ENCODE measurements at places on chromosomes 6 and 20.

GRCh38 chr6:118912646-118913045 is 18.7 kb downstream of the ASF1A start:
- peaks cover 57% of the 10 kb centered on the region for H3K36me3 ChIP-seq
- no peak overlapping the region for H3K4me3 ChIP-seq
- H3K4me1 ChIP-seq: peaks cover 4% of the 10 kb centered on the region
- H3K27me3 ChIP-seq: no peaks in the 10 kb centered on the region
- H3K27ac ChIP-seq: peak overlapping the region; percentile 14

DNA sequence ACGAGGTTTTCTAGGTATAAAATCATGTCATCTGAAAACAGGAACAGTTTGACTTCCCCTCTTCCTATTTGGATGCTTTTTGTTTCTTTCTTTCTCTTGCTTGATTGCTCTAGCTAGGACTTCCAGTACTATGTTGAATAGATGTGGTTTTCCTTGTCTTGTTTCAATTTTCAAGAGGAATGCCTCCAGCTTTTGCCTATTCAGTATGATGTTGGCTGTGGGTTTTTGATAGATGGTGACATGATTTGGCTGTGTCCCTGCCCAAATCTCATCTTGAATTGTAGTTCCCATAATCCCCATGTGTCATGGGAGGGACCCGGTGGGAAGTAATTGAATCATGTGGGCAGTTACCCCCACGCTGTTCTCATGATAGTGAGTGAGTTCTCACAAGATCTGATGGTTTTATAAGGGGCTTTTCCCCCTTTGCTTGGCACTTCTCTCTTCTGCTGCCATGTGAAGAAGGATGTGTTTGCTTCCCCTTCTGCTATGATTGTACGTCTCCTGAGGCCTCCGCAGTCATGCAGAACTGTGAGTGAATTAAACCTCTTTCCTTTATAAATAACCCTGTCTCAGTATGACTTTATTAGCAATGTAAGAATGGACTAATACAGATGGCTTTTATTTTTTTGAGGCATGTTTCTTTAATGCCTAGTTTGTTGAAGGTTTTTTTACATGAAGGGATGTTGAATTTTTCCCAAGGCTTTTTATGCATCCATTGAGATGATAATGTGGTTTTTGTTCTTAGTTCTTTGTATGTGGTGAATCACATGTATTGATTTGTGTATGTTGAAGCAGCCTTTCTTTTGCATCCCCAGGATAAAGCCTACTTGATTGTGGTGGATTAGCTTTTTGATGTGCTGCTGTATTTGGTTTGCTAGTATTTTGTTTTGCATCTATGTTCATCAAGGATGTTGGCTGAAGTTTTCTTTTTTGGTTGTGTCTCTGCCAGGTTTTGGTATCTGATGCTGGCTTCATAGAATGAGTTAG is 239.1 kb downstream of the THBS2 start:
- peaks cover 2% of the 10 kb centered on the region for H3K36me3 ChIP-seq
- H3K4me1 ChIP-seq: no peaks in the 10 kb centered on the region
- H3K4me3 ChIP-seq: no peak overlapping the region

DNA sequence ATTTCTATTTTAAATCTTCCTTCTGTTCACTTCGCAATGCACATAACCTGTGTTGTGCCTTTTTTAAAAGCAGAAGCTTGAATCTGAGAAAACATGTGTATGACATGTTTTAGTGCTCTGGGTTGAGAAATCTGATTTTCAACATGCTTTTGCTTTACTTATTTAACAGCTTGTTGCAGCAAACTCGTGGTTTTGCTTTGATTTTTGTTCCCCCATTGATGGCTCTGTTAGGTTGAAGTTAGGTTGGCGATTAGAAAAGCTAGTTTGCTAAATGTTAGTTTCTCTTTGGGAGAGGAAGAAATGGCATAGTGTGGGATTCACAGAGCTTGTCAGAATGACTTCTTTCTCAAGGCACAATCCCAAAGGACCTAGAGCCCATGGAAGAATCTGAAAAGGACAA is 170.8 kb downstream of the TMEM242 start:
- peaks cover 38% of the 10 kb centered on the region for H3K36me3 ChIP-seq
- H3K4me3 ChIP-seq: no peak overlapping the region
- H3K27me3 ChIP-seq: no peaks in the 10 kb centered on the region
- no peak for DNase-seq

DNA sequence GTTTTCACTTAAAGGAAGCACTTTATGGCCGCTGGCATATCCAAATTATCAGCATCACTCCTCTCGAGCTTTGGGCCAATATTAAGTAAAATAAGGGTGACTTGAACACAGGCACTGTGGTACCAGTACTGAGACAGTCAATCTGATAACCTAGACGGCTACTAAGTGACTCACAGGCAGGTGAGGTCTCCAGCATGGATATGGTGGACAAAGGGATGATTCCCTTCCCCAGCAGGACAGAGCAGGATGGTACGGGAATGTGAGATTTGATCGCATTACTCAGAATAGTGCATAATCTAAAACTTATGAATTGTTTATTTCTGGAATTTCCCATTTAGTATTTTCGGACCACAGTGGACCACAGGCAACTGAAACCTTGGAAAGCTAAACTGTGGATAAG is 55.7 kb downstream of the TNFRSF21 start:
- H3K4me1 ChIP-seq: no peaks in the 10 kb centered on the region
- no peaks in the 10 kb centered on the region for H3K27me3 ChIP-seq
- H3K27ac ChIP-seq: no peak overlapping the region

GRCh38 chr6:137222381-137222780 is 3.2 kb upstream of the IFNGR1 start:
- no peak overlapping the region for H3K4me3 ChIP-seq
- DNase-seq: no peak
- H3K36me3 ChIP-seq: peaks cover 14% of the 10 kb centered on the region
- no peak overlapping the region for H3K27ac ChIP-seq

DNA sequence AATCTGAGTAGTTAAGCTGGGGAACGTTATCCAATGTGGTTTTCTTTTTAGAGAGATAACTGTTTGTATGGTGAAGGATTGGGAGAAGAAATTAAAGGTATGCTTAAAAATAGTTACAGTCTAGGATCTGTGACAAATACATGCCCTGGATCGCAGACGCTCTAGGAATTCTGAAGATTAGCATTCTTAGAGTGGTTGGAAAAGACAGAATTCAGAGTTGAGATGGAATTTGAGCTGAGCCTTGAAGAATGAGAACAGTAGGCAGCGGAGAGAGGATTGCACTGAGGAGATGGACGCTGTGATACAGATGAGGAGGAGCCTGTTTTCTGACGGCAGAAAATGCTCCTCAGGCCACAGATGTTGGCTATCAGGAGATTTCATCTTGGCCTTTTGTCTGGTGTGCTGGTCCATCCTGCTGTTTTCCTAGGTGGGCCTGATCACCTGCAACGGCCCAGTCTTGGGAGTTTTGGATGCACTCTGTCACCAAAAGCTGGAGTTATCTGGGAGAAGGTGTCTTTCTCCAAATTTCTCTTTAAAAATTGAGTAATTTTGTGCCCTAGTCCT is 48.3 kb upstream of the KIF25 start:
- no peaks in the 10 kb centered on the region for H3K27me3 ChIP-seq
- H3K4me1 ChIP-seq: no peaks in the 10 kb centered on the region
- peaks cover 14% of the 10 kb centered on the region for H3K36me3 ChIP-seq

GRCh38 chr20:35551503-35551902 is 9.6 kb downstream of the ERGIC3 start:
- no peak for DNase-seq
- no peak overlapping the region for H3K4me3 ChIP-seq
- no peaks in the 10 kb centered on the region for H3K4me1 ChIP-seq
- peaks cover 18% of the 10 kb centered on the region for H3K36me3 ChIP-seq

DNA sequence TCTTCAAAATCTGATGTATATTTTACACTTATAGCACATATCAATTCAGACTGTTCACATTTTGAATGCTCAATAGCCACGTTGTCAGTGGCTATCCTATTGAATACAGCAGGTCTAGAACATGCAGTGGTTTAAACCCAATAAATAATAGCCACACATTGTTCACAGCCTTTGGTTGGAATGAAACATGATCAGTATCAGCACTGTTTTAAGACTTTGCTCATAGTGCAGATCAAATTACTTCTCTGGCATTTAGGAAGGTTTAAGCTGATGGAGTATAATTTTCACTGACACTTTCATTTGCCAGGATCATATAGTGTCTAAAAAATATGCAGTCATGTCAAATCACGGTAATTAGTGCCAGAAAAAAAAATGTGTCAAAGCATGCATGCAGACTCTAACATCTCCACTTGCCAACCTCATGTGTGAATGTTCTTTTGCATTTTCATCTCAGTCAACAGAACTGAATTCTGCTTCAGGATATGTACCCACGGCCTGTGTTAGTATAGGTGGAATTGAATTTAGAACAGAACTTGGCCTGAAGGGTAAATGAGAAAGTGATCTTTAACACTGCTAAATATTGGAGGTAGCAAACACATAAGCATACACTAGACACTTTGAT is 184.1 kb downstream of the SLC24A3 start:
- H3K27ac ChIP-seq: no peak overlapping the region
- H3K4me1 ChIP-seq: no peaks in the 10 kb centered on the region
- no peaks in the 10 kb centered on the region for H3K27me3 ChIP-seq
- H3K36me3 ChIP-seq: no peaks in the 10 kb centered on the region
- no peak overlapping the region for H3K4me3 ChIP-seq

- H3K4me3 ChIP-seq: no peak overlapping the region
- peaks cover 12% of the 10 kb centered on the region for H3K36me3 ChIP-seq
- no peak overlapping the region for H3K27ac ChIP-seq
- no peaks in the 10 kb centered on the region for H3K4me1 ChIP-seq
- no peak for DNase-seq
- H3K27me3 ChIP-seq: no peaks in the 10 kb centered on the region
Measured at GRCh38 chr6:158497620-158498019, 62.3 kb upstream of the TMEM181 start.

GRCh38 chr6:116111552-116112528 is 11.2 kb downstream of the NT5DC1 start:
- H3K27ac ChIP-seq: no peak overlapping the region
- H3K27me3 ChIP-seq: no peaks in the 10 kb centered on the region
- H3K4me1 ChIP-seq: peaks cover 3% of the 10 kb centered on the region
- no peak overlapping the region for H3K4me3 ChIP-seq

DNA sequence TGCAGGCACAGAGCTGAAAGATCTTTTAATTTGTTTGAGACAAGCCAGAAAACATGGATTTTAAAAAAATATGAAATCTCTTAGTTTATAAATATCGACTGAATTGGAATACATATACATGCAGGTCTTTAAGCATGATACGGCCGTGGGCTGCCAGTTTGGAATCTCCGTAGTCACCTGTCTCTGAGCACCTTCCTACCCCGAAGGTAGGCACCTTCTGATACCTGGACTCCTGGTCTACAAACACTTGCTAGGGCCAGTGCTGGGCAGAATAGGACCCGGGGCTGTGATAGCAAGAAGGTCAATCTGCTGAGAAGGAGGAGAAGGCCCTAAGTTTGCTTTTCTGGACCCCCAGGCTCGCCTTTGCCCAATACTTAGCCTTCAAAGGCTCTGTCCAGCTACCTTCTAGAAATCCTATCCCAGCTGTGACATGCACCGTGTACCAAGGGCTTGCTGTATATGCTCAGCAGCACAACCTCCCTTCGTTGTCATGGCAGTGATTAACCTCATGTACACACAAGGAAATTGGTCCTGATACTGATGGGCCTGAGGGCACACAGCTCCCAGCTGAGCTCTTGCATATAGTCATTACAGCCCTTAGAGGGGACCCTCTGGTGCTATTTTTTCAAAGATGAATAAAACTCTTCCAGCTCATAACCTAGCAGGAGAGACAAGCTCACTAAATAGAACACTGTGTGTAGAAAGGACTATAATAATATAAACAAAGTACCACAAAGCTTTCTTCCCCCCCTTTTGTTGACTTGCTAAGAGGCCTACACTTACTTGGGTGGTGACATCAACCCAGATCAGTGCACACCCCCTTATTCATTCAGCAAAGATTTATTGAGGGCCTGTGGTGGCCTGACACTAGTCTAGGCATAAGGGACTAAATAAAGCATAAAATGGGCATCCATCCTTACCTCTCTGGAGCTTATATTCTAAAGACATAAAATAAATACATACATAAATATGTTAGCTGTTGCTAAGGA is 17.7 kb downstream of the SNPH start:
- H3K4me1 ChIP-seq: peaks cover 13% of the 10 kb centered on the region
- no peak overlapping the region for H3K4me3 ChIP-seq
- no peak overlapping the region for H3K27ac ChIP-seq
- DNase-seq: no peak
- no peaks in the 10 kb centered on the region for H3K27me3 ChIP-seq

- H3K36me3 ChIP-seq: no peaks in the 10 kb centered on the region
- no peaks in the 10 kb centered on the region for H3K27me3 ChIP-seq
- H3K27ac ChIP-seq: no peak overlapping the region
Measured at GRCh38 chr6:105609375-105609991, 206.6 kb upstream of the PREP start.

DNA sequence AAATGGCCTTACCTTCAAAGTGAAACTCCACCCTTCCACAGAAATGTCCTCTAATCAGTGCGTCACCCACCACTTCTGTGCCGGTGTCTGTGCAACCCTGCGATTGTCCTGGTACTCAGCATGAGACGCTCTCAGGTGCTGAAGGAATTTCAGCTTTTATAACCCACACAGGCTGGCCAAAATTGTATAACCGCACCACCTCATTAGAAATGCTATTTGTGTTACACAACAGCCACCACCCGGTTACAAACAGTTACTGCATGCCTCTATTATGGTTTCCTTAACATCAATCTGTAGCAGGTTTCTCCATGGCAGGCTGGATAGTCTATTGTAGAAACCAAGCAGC is 51.5 kb downstream of the SLC23A2 start:
- peaks cover 11% of the 10 kb centered on the region for H3K4me1 ChIP-seq
- DNase-seq: no peak
- H3K27ac ChIP-seq: no peak overlapping the region

DNA sequence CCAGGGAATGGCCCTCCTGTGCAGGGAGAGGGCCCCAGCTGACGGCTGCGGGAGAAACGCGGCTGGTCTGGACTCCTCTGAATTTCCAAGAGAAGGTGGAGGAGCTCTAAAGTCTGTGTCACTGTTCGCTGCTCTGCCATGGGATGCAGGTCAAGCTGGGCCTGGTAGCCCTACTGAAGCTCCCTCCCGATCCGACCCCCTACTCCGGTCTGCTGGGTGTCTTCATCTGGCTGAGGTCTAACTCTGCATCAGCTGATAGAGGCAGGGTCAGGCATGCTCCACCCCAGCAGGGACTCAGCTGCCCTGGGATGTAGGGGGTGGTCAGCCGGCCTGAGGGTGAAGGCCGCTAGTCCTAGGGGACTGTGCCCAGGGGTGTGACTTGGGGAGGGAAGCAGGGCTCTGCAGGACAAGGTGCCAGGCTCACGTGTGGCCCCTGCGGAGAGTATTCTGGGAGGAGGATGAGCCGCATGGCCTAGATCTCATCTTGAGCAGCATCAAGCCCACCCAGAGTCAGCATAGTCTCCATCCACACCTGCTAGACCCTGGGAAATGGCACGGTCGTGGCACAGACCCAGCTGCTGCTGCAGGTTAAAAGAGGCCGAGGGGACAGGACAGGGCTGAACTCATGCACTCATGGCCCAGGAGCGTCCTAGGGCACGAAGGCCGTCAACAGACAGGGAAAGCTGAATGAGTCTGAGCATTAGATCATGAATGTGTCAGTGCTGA is 1.4 kb downstream of the CST3 start:
- H3K4me3 ChIP-seq: peak overlapping the region; percentile 65
- DNase-seq: no peak
- no peaks in the 10 kb centered on the region for H3K36me3 ChIP-seq
- peaks cover 12% of the 10 kb centered on the region for H3K4me1 ChIP-seq
- H3K27me3 ChIP-seq: peaks cover 15% of the 10 kb centered on the region

GRCh38 chr6:122621638-122622037 is 11.4 kb downstream of the PKIB start:
- H3K4me1 ChIP-seq: no peaks in the 10 kb centered on the region
- DNase-seq: no peak
- no peaks in the 10 kb centered on the region for H3K36me3 ChIP-seq

GRCh38 chr20:9397928-9398327 is 116.5 kb upstream of the LAMP5 start:
- H3K4me3 ChIP-seq: no peak overlapping the region
- no peaks in the 10 kb centered on the region for H3K4me1 ChIP-seq
- H3K27ac ChIP-seq: no peak overlapping the region
- DNase-seq: no peak

Measured in effector memory CD8-positive, alpha-beta T cell (primary cell).